ENCODE measurements at places on chromosomes 4 and X.
A peak's percentile ranks its signal among the peaks of the same experiment; 100 is the strongest.

- no peak for DNase-seq
Observed at GRCh38 chr4:40150932-40151331, 45.9 kb upstream of the RHOH start.

DNA sequence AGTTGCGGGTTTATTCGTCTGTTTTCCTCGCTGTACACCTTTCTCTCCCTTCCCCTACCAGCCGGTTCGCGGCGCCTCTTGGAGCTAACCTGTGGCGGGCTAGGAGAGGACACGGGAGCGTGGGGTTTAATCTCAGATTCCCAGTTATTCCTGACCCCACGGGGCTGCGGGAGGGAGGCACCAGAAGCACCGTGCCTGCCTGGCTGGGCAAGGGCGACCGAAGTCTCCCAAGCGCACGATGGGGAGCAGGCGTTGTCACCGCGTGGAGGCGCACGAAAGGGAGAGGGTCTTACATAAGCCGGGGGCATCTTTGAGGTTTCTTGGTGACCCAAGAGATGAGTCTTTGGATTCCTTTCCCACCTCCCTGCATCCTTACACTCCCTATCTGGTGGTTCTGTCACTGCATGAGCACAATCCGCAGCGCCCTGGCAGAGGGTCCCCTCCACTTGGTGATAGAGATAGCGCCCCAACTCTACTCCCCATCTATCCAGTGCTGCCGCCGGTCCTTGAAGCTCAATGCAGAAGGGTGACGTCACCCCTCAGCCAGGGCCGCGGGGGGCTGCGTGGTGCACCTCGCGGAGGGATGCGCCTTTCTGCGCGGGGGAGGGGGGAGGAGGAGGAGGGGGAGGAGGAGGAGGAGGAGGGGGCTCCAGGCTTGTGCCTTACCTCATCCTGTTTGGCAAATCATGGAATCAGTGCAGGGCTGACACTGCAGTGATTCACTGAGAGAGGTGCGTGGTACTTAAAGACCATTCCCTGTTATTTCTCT, 793 bp downstream of the TSPAN7 start:
- no peak for DNase-seq

- DNase-seq = no peak
Observed at GRCh38 chrX:39682778-39683177, 415.0 kb downstream of the BCOR start.

- DNase-seq = peak; percentile 37
Observed at GRCh38 chr4:143358923-143359643, 22.4 kb downstream of the GAB1 start.

- DNase-seq = no peak
Observed at GRCh38 chrX:108090491-108091263, 665 bp downstream of the PSMD10 start.

DNA sequence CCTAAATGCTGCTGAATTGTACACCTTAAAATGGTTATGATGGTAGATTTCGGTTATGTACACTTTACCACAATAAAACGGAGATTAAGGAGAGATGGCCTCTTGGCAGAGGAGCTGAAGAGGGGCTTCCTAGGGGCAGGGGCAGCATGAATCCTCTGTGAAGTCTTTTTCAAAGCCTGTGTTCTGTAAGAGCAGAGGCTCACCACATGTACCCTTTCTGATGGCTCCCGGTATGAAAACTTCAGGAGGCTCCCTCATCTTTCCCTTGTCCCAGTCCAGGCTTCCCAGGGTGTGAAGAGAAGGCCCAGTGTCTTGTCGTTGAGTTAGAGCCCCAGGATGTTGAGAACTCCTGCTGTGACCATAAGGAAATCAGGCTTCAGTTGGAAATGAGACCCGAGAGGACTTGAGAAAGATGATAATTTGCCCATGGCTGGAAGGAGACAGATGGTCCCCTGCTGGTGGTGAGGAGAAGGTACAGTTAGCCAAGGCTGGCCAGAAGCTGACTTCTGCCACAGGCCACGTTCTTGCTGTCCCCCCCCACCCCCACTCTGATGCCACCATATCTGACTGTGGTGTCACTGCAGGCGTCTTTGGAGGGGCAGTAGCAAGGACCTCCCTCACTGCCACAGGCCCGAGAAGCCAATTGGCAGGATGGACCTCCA, 31.8 kb upstream of the MTM1 start:
- DNase-seq = no peak

- DNase-seq = no peak
Observed at GRCh38 chr4:76572224-76572623, 137.2 kb downstream of the SHROOM3 start.

DNA sequence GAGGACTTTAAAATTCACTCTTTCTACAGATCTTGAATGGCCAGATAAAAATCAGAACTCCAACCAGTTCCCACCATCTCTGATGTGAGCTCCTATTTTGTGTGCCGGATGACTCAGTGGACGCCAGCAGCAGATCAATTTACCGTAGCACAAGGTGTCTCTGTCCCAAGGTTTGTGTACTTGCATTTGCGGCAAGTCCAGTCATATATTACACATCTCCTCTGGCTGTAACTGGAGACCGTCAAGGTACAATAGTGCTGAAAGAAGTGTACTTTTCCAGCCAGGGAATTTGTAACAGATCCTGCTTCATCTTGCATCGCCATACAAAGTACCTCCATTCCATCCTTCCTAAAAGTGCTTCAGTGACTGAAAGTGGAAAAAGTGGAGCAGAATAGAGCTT, 108.2 kb upstream of the SORBS2 start:
- DNase-seq = no peak
